ENCODE measurements at places on chromosomes 11 and 22.

DNA sequence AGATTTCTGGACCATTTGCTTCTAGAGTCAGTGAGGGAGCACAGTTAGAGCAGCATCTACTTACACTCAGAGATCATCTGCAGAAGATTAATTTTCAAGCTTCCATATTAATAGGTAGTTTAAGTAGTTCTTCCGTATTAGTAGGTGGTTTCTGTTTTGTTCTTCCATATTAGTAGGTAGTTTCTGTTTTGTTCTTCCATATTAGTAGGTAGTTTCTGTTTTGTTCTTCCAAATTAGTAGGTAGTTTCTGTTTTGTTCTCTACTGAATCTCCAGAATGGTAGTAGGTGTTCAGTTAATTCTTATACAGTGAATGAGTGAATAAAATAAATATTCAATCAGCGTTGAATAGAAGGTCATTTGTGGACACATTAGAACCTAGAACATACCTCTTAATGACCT lies 175.7 kb downstream of the TMEM135 start:
- no peak for DNase-seq

- DNase-seq, result no peak
Measured at GRCh38 chr11:19770277-19770676, 57.6 kb downstream of the NAV2 start.

GRCh38 chr11:86940122-86940777 lies 14.9 kb downstream of the FZD4 start:
- no peak for DNase-seq

- no peak for DNase-seq
Measured at GRCh38 chr11:69127884-69128283, 27.9 kb upstream of the SMIM38 start.

DNA sequence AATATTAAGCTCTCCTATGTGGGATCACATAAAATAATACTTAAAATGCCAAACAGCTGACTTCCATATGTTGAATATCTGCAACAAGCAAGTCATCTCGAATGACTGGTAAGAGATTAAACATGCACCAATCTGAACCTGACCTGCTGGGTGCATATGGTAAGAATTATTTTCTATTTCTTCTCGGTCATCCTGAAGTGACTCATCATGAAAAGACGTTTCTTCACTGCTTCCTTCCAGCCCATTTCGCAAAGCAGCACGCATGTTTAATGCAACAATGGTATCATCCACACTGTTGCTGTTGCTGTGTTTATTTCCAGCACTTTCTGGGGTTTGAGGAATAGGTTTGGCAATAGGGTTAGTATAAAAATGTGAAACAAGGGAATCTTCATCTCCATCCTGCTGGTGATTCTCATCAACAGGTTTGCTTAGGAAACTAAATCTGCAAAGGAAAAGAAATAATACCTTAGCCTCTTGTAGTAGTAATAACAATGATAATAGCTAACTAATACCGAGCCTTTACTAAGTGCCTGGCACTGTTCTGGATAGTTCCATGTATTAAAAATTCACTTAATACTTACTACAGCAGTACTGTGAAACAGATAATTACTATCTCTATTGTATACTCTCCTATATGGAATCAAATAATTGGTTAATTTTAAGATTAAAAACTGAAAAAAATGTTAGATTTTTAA lies 52.0 kb upstream of the CHRNA10 start:
- no peak for DNase-seq

DNA sequence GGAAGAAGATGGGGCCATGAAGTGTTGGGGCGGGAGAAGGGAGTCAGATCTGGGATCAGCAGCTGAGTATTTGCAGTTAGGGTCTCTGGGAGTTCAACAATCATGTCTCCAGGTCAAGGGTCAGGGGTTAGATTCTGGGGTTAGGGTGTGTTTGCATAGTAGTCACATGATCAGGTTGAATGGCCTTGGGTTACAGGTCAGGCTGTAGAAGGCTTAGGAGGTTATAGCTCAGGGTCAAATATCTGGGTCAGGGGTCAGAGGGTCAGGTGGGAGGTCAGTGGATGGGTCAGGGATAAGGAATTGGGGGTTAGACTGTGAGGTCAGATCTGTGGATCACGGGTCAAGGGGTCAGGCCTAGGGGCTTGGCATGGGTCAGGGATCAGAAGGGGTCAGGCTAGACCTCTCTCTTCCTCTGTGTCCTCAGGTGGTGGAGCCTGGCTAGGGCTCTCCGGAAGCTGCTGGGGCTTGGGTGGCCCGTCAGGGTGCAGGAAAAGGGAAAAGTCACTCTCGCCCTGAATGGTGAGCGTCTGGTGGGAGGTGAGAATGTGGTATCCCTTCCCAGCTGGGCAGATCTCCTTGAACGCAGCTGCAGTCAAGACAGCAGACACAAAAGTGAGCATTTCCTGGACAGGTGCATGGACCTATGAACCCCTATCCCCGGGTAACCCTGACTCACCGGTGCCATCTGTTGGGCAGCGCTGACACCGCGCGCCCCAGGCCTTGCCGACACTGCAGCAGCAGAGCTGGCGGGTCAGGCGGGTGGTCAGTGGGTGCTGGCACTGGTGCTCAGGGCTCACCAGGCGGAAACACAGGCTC lies 6.4 kb downstream of the LTBP3 start:
- DNase-seq, result peak; percentile 28

GRCh38 chr11:135022454-135022853 lies 610.4 kb upstream of the B3GAT1 start:
- DNase-seq, result no peak

GRCh38 chr11:118184784-118185579 lies 8.5 kb upstream of the SCN2B start:
- no peak for DNase-seq

DNA sequence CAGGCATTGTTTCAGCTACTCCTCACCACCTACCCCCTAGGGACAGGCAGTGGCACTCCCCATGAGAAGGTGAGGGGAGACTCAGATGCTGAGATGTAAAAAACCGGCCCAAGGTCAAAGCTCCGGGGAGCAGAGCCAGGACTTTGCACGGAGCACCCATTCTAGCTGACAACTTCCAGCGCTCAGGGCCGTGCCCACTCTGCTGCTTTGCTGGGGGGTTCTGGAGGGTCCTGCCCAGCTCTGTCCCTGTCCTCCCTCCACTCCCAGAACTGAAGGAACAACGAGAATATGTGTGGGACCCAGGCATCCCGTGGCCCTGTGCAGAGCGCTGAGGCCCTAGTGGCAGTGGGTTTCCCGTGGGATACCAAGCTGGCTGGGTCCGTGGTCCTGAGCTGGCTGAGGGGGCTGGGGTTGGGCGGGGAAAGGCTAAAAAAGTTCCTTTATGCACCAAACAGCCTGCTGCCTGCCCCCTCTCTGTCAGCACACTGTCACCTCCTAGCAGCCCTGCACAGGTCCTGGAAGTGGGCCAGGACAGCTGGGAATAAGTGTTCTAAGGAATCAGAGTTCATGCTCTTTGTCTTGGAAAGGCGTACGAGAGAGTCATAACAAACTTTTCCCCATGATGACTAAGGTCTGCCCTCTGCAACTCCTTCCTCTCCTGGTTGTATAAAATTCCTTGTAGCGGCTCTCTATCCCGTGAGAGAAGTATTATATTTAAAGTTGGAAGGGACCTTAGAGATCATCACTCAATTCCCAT lies 1.9 kb downstream of the MS4A10 start:
- no peak for DNase-seq

- no peak for DNase-seq
Measured at GRCh38 chr11:96197103-96197502, 145.9 kb downstream of the MAML2 start.

GRCh38 chr11:13335319-13335718 lies 57.7 kb downstream of the BMAL1 start:
- DNase-seq, result no peak

- DNase-seq, result no peak
Measured at GRCh38 chr11:108593923-108594434, 411 bp upstream of the EXPH5 start.

DNA sequence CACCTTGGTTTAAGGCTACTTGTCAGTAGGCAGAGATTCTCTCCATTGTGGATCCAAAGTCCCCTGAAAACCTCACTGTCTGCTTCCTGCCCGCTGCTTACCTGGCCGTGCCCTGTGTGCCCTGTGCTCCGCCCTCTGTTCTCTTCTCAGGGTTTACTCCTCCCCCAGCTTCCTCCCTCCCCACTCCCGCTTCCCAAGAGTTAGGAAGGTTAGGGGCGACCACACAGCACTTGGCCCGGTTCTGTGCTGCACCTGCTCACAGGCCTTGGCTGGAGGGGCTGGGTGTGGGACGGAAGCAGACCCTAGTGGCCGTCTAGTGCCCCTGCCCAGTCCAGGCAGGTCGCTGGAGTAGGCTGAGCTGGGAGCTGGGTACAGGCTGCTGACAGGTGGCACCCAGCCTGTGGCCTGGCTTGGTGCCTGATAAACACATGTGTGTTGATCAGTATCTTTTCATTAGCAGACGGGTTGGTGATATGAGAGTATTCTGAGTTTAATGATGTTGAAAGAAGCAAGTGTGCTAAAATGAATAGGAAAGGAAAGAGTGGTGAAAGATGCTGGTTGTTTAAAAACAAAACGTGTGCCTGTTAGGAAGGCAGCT lies 40.5 kb downstream of the GRAMD4 start:
- no peak for DNase-seq

GRCh38 chr11:95760941-95761340 lies 28.6 kb downstream of the FAM76B start:
- DNase-seq, result no peak

GRCh38 chr22:38114484-38115398 lies 4.3 kb upstream of the BAIAP2L2 start:
- DNase-seq, result peak; percentile 66

DNA sequence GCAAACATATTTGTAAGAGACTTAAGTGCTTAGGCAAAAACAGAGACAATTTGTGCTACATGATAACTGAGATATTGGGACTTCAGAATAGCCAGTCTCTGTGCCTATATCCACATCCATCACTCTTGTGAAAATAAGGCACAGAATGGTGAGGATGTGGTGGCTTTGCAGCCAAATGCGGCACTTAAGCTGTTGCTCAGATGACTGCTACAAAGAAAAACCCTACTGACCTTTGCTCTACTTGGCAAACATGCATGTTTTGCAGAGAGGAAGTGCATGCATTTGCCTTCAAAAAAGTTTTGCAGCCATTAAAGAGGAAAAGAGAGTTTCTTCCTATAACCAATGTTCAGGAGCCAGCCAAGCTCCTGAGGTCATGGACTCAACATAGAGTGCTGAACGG lies 675.0 kb upstream of the KIRREL3 start:
- no peak for DNase-seq

DNA sequence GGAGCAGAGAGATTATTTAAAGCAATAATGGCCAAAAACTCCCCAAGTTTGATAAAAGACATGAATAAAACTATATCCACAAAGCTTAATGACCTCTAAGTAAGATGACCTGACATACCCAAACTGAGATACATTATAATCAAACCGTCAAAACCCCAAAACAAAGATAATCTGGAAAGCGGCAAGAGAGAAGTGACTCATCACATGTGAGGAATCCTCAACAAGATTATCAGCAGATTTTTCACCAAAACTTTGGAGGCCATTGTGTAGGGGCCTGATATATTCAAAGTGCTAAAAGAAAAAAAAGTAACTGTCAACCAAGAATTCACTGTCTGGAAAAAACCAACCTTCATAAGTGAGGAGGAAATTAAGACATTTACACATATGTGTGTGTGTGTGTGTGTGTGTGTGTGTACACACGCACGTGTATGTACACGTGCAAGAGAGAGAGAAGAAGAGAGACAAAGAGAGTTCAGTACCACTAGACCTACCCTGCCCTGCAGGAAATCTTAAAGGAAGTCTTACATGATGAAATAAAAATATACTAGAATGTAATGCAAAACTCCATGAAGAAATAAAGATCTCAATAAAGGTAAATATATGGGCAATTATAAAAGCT lies 752.4 kb downstream of the NELL1 start:
- no peak for DNase-seq

- peak; percentile 13 for DNase-seq
Measured at GRCh38 chr11:35083431-35084238, 55.3 kb upstream of the CD44 start.

DNA sequence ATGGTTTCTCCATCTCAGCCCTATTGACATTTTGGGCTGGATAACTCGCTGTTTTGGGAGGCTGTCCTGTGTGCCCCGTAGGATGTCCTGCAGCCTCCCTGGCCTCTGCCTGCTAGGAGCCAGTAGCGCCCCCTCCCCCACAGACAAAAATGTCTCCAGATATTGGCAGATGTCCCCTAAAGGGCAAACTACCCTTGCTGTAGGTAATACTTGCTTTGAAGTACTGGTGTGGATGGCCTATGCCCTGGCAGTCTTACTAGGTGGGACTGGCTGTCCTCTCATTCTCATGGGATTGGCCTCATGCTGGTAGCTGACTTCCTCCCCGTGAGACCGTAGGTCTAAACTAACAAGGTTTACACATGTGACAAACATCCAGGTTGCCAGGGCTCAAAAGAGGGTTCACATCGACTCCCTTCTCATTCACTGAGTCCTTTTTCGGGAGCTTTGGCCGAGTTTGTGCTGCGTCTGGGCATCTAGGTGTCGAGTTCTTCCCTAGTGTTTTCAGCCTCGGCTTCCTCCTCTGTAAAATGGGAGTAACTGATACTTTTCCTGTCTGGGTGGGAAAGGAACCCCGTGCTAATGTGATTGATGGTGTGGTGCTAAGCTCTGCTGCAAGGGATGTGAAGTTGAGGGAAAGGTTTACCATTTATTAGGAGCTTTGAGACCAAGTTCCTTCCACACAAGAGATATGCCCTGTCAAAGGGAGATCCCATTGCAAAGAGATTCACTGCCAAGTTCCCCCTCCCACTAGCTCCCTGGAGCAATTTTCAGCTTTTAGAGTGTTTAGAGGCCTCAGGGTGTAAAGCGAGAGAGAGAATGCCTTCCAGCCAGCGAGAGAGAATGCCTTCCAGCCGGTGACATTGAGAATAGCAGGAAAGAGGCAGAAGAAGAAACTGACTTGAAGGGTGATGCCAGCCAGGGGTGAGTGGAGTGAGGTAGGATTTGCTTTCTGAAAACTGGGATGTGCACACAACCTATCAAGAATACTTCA lies 17.0 kb downstream of the PTPRJ start:
- no peak for DNase-seq

DNA sequence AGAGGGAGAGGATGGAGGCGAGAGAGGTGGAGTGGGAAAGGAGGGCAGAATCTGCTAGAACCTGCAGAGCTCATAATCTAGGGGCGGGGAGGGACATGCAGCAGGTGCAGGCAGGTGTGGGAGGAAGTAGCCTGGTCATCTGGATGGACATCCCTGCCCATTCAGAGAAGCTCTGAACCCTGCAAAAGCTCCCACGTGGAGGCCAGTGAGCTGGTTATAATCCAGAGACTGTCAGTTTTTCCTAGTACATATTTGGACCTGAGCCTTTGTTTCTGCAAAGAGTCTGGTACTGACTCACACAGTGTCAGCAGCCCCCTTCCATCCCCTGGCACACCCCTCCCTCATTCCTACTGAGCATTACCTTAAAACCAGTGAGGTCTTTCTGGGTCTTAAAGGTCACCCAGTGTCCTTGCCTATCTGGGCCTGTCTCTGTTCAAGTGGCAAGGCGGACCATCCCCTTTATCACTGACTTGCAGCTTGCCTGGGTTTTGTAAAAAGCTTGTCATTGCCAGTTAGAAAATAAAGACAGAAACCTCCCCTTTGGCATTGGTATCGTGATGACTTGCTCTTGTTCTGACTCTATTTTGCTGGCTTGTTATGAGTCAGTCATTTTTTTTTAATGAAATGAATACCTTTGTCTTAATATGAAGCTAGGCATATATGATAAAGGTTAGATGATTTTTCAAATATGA lies 26.1 kb downstream of the PTPRJ start:
- no peak for DNase-seq

GRCh38 chr11:6315811-6316425 lies 4.4 kb downstream of the CAVIN3 start:
- DNase-seq, result no peak

GRCh38 chr11:88555018-88555828 lies 217.7 kb upstream of the CTSC start:
- DNase-seq, result no peak
